ENCODE measurements at places on chromosomes 2 and 18.
A peak's percentile ranks its signal among the peaks of the same experiment; 100 is the strongest.

- DNase-seq = no peak
Observed at GRCh38 chr2:203763938-203764664, 57.7 kb downstream of the CD28 start.

DNA sequence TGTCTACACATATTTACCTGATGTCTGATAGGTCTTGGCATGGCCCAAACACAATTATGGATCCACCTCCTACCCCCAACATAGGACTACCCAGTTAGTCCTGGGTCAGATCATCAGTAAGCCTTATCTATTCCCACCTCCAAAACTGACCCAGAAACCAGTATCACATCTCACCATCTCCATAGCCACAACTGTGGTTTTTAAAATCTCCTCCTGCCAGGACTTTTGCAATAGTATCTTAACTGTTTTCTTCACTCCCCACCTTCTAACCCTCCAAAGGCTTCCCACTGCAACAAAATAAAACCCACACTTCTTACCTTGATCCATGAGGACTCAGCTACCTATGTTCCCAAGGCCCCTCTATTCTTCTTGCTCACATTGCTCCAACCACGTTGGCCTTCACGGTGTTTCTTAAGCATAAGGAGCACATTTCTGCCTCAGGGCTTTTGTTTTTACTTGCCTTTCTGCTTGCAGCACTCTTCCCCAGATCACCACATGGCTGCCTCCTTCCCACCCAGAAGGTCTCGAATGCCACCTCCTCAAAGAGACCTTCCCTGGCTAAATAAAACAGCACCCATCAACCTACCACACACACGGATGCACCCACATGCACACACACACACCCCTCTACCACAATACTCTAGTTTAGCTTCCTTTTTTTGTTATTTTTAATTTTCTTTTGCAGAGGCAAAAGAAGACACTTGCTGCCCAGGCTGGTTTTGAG lies 125.9 kb upstream of the SLC1A4 start:
- DNase-seq = no peak

- DNase-seq = peak; percentile 87
Observed at GRCh38 chr18:9619545-9619944, 5.2 kb upstream of the PPP4R1 start.

DNA sequence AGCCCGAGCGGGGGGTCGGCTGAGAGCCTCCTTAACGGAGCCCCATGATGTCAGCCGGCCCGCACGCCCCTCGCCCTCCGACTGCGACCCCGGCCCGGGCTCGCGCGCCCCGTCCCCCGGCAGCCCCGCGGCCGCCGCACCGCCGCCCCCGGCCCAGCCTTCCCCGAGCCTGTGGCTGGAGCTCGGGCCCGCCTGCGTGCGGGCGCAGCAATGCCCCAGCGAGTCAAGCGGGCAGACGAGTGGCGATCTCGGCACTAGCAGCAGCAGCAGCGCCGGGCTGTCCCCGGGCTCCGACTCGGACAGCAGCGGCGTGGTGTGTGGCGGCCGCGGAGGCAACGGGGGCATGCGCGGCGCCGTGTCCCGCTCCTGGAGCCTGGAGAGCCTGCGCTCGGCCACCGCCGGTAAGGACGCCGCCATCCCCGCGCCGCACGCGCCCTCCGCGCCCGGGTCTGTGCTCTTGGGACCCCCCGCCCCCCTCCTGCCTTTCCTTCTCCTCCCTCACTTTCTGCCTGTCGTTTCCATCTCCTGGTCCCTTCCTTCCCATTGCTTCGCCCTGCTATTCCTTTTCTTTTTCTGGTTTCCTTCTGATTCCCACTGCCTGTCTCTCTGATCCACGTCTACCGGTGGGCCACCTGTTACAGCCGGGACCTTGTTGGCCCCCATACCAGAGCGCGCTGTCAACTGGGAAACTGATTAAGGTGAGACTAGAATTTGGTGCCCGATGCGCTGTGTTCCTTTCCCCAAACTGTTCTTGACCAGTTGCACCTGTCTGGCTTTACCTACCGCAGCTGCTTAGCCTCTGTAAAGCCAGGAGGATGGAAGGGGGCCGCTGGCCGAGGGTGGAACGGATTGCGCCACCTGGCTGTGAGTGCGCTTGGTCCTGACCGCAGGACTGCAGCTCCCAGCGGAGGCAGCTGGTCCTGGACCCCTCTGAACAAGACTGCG lies 127.4 kb downstream of the ARHGEF4 start:
- peak; percentile 5 for DNase-seq

DNA sequence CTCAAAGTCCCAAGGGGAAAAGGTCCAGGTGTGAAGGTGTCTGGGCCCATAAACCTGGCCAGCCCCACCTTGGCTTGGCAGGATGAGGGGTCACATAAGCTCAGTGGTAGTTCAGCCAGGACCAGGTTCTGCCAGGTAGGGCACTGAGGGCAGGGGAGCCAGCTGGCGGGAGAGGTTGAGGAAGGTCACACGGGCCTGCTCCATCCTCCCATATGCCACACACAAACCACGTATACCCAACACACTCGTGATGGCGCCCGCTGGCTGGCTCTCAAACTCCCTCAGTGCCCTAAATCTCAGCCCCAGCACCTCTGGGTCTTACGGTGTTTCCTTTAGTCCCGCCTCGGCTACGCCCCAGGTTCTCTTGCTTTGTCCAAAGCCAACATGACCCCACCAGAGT lies 160.5 kb downstream of the ZFP36L2 start:
- DNase-seq = no peak

GRCh38 chr18:49944663-49945062 lies 131.3 kb upstream of the ACAA2 start:
- no peak for DNase-seq

DNA sequence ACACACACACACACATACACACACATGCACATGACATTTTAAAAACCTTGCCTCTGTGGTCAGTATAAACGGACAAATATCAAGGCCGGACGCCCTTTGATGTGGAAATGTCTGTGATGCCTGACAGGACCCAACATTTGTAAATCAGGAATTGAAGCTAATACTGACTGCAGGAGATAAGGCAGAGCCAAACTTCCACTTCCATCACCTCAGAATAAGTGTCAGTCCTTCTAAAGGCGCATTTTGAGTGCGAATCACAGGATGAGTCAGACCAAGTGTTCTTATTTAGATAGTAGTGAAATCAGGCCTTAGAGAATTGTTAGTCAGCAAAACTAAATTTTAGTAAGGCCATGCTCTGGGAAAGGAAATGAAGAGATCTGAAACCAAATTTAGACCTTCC lies 211.7 kb upstream of the LRATD1 start:
- peak; percentile 70 for DNase-seq

GRCh38 chr2:26459991-26460612 lies 17.8 kb downstream of the OTOF start:
- DNase-seq = no peak

DNA sequence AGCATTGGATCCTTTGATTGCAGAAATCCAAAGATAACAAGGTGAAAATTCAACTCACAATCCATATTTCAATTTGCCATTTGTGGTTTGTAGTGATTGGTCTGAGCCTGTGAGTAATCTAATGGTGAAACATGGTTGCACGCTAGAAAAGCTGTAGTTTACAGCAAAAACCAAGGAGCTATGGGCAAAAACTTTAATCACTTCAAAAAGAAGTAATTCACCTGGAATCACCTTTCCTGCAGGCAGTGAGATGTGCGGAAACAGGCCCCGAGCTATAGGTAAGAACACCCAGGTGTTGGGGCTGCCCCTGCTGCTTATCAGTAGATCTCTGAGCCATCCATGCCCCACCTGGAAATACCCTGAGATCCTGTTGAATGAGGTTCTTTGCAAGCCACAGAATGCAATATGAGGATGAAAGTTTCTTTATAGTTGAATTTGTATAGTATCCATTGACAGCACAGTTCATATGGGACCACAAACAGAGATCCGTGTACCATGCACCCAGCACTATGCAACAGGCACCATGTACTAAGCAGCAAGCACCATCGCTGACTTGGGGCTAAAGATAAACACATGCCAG lies 208.2 kb downstream of the SPP2 start:
- no peak for DNase-seq

- no peak for DNase-seq
Observed at GRCh38 chr2:90645-91312, 44.5 kb upstream of the FAM110C start.

DNA sequence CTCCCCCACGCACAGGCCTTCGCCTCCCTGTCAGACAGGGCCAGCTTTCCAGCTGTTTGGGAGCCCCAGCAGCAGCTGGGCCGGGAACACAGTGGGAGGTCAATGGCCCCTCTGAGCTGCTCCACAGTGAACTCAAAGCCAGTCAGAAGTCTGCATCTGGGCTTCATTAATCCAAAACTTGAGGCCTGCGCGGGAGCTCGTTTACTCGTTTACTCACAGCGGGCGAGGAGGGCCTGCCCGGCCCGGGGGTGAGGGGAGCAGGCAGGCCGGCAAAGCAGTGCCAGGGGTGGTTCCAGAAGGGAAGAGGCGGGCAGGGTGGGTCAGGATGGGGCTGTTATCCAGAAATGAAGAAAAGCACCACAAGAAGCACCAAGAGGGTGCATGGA lies 36.8 kb upstream of the SEMA4C start:
- peak; percentile 71 for DNase-seq

DNA sequence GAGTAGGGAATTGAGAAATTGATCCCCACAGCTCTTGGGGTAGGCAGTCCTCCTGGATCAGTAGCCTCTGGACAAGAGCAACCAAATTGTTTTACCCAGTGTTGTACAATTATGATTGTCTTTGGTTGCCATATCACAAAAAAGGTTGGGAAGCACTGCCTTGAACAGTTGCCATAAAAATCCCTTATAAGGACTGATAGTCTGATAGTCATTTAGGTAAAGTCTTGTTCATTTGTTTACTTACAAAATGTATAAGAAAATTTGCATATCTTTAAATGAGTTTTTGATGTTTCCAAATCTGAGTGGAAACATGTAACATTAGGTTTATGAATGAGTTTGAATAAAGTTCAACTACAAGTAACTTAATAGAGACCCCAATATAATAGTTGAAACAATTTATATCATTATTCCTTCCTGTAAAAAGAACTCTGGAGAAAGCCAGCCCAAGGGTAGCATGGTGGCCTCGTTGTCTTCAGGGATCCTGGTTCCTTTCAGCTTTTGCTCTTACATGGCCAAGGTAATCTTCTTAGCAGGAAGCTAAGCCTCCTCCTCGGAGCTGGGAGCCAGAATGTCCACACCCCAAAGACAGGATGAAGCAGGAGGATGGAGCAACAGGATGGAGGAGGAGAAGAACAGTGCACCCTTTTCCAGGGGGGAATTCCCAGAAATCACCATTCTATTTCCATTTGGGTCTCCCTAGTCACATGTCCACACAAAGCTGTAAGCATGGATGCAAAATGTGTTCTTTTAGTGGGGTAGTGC lies 35.7 kb upstream of the NEMP2 start:
- no peak for DNase-seq
